Activated CD4-positive, alpha-beta T cell treated with anti-CD3 and anti-CD28 coated beads, Interleukin-2, Interleukin-6, amounts not matched to agents 100 ng/mL and 50 ng/mL, durations not matched to agents 16 hours and 8 hours (primary cell): ENCODE measurements at places on chromosomes 6 and 20.

GRCh38 chr6:138586638-138587037 lies 87.3 kb upstream of the NHSL1 start:
- no peak for DNase-seq

DNA sequence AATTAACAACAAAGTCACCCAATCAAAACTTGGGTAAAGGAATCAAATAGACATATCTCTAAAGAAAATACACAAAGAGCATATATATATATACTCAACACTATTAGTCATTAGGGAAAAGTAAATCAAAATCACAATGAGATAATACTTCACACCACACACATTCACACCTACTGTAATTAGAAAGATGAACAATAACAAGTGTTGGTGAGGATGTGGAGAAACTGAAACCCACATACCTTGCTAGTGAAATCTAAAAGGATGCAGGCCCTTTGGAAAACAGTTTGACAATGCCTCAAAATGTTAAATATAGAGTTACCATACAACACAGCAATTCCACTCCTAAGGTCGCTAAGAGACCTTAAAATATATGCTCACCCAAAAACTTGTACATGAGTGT lies 177.1 kb downstream of the ANKRD60 start:
- DNase-seq = no peak

- no peak for DNase-seq
These were observed 36.7 kb downstream of the FGD2 start for GRCh38 chr6:37042150-37042549.

DNA sequence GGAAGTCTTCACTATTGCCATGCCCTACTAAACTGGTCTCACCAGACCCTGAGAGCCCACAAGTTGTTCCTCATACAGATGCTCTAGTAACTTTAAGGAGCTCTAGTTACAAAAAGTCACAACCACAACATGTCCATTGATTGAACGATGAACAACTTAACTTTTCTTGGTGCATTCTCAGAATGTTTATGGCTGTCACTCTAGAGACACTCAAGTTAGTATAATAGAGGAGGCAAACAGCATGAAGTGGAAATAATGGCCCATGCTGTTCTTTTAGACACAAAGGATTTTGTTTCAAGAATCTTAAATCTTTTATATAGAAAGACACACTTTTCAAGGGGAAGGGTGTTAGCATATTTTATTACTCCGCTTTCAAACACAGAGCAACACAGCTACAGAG lies 934.4 kb downstream of the HACE1 start:
- no peak for DNase-seq

DNA sequence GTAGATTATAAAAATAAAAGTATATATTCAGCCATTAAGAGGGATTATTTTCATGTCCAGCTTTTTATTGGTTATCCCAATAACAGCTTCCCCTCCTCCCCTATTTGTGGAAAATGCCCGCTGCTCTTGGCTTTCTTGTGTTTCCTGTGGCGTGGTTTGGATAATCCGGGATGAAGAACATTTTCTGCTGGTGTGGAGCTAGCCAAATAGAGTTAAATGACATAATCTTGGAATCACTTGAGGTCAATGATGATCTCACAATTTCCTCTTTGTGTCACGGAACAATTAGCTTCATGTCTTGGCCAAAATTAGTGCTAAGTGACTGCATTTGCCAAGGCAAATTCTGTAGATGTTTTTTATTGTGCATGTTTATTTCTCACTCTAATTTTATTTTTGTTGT lies 394.0 kb downstream of the LAMA2 start:
- no peak for DNase-seq

DNA sequence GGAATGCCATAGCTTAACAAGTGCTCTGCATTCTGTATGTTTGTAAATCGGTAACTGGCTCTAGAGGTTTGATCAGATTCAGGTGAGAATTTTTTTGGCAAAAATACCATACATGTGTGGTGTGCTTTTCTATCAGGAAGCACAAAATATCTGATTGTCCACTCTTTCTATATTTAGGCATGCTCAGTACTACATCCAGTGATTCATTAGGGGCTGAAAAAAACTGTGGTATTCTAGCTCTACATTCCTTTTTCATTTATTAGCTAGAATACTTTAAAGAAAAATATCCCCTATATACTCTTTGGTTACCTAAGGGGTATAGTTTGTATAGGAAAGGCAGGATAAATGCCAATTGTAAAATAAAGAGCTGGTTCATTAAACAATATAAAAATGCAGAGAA lies 10.6 kb upstream of the ELOVL2 start:
- no peak for DNase-seq

DNA sequence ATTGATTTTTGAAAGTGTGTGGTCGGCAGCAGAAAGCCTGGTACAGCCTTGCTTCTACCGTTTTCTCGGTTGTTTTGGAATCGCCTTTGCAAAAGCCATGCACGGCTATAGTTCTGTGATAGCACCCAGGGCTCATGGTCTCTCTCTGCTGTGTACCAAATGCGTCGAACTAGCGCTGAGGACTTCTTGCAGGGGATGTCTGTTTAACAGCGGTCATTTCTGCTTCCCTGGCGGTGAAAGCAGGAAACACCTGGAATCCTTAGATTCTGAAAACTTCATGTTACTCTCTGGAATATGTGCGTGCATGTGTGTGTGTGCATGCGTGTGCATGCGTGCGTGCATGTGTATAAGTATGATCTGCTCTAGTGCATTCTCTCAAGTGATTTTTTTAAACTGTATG lies 26.1 kb upstream of the GCNT2 start:
- no peak for DNase-seq

DNA sequence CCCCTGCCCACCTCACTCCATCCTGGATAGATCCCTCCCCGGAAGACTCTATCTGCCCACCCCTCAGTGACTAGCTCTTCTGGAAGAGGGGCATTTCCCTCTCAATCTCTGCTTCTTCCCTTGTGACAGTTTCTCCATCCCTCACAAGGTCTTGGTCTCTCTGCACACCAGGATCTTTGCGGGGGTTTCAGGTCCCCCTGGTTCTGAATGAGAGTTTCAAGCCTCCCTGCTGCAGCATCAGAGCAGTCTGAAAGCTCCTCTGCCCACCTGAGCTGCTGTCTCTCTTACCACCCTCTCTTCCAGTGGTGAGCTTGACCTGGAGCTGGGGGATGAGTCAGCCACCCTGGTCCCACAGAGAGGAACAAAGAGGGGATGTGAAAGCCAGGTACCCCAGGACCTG lies 24.4 kb downstream of the TNXB start:
- DNase-seq = no peak

DNA sequence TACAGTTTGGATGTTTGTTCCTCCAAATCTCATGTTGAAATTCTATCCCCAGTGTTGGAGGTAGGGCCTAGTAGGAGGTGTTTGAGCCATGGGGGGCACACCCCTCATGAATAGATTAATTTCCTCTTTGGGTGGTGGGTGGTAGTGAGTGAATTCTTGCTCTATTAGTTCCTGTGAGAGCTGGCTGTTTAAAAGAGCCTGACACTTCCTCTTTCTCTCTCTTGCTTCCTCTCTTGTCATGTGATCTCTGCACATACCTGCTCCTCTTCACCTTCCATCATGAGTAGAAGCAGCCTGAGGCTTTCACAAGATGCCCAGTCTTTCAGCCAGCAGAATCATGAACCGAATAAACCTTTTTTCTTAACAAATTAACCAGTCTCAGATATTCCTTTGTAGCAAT lies 340.2 kb upstream of the CHD6 start:
- DNase-seq = no peak

GRCh38 chr20:14667226-14667625 lies 329.8 kb upstream of the FLRT3 start:
- no peak for DNase-seq

DNA sequence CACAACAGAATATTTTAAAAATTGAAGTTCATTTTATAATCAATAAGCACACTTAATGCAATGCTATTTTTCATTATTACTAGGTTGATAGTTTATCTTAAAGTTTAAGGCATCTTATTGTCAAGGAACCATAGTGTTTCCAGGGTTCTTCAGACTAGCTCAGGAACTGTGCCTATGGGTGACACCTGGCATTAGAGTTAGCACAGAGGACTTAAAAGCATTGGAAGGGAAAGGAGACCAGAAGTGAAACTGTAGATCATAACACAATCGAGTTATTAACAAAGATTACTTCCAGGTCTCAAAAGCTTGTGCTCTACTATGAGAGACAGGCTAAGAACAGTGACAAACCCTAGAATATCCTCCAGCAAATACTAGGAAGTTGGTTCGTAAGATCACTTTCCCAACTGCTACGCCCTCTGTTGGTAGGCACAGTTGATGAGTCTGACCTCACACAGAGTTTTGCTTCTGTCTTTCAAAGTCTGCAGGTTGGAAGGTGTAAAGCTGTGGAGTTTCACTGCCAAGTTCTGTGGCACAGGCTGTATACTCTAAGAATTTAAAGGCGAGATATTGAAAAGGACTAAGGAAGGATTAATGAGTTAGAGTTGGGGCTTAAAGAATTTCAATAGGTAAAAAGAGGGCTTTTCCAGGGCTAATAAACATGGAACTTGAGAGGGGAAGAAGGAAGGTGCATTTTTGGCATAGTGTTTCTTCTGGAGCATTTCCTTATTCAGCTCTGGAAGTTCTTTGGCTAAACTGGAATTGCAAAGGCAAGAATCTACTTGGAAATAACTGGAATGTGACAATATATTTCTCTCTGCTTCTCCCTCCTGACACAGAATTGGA lies 531.3 kb upstream of the JAG1 start:
- DNase-seq = peak; percentile 31

- DNase-seq = no peak
These were observed 27.6 kb upstream of the BMP7 start for GRCh38 chr20:57293995-57294394.

DNA sequence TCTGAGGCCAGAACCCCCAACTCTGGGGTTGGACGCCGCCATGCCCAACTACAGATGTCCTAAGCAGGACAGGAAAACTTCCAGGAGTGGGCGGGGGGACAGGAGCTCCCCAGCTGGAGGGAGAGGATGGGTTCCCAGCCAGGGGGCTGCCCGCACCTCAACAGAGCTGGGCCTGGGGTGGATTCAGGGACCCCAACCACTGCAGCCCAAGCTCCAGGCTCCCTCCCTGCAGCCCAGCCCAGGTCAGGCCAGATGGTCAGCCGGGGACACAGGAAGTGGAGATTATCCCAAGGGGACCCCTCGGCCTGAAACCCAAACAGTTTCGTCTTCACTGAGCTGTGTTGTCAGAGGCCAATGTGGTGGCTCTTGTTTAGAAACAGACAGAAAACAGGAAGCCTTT lies 9.4 kb downstream of the LAMA5 start:
- no peak for DNase-seq

DNA sequence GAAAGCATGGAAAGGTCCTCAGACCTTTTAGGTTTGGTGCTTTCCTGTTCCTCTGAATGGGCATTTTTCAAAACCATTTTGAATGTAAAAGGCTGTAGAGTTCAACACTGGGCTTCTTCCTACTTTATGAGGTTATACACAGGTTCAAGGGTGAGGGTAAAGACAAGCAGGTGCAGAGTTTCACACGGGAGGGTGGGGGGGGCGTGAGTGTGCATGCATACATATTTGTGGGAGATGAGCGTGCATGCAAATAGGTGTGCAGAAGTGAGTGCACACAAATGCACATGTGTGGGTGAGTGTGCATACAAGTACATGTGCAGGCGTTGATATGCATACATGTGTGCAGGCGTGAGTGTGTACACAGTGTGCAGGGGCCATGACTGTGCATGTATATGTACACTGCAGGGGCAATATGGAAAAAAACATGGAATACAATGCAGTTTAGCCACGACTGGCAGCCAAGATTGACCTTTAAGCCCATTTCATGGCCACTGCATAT lies 183.1 kb downstream of the GMPR start:
- no peak for DNase-seq

DNA sequence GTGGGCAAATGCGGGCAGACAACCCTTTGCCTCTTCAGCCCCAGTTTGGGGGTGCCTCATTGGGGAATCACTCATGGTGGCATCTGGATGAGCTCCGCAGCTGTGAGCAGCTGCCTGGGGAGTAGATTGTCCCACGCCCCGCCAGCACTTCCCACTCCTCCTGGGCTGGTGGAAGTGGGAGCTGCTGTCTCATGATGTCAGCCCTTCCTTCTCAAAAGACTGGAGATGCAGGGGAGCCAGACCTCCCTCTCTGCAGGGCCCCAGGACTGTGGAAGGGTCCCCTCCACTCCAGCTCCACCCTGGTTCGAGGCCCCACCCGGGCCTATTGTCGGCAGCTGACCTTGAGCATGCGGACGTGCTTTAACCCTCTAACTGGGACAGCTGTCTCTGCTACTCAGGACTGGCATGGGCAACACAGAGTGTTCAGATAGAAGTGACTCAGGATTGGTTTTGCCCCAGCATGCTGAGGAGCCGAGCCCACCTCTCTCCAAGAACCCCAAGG lies 2.0 kb downstream of the UNC93A start:
- no peak for DNase-seq

- no peak for DNase-seq
These were observed 260.8 kb upstream of the OPRM1 start for GRCh38 chr6:153778216-153778615.

GRCh38 chr6:146950351-146950835 lies 253.8 kb upstream of the STXBP5 start:
- peak; percentile 36 for DNase-seq

DNA sequence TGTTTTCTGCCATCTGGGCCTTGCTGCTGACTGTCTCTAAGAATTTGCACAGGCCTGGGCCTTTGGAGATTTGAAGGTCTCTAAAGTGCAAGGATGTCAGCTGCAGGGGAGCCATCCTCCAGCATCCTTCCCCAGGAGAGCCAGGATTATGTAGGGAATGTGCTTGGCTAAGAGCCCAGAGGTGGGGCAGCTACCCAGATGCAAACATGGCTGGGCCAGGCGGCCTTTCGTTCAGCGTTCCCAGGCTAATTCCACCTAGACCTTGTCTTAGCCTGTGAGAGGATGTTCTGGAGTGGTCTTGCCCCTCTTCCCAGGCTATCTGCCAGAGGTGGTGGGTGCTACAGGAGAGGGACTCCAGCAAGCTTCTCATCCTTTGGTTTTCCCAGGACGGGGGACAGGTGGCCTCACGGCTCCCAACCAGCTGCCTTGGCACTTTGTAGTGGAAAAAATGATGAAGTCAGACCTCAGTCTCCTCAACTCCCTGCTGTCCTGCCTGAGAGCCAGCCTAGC lies 7.7 kb upstream of the PTGIS start:
- no peak for DNase-seq

DNA sequence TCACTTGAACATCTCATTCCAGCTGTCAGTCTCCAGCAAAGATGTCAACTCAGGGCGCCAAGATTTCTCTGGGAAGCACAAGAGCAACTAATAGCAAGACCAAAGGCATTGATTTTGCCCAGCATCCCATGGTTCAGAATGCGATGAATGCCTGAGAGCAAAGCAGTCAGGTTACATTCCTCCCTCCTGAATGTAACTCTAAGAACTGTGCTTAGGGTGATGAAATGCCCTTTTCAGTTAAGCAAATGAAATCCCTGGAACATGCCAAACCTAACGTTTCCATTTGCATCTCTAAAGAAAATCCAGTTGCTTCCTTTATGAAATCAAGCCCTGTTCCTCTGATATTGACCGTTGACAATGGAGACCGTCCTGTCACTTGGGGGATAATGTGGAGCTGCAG lies 224.0 kb upstream of the PLN start:
- DNase-seq = no peak

DNA sequence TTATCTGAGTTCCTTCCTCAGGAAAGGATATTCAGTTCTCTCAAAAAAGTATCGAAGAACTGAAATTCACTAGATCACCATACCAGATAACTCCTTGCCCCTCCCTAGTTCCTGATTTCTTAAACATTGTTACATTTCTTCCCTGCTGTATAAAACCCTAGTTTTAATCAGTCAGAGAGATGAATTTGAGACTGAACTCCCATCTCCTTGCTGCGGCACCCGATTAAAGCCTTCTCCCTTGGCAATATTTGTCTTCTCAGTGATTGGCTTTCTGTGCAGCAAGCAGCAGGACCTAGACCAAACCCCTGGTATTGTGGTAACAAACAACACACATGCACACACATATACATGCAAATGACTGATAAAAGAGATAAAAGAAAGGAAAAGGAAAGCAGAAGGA lies 1364.6 kb upstream of the GJE1 start:
- no peak for DNase-seq
